ENCODE measurements at places on chromosomes 11 and 22. TPM values are rescaled to one million over a fixed set of nuclear protein-coding genes. Genes with fewer than 3 reads are reported as not detected.

SNAP29 gene
- 20.4 TPM for total RNA-seq

GRCh38 chr11:112620621-112621394 is 340.4 kb upstream of the NCAM1 start:
- DNase-seq: no peak

- no peak for DNase-seq
Measured at GRCh38 chr11:2395211-2395730, 5.3 kb upstream of the TSSC4 start.

SMTNL1 gene
- not detected for total RNA-seq

GRCh38 chr11:43687120-43687791 is 6.7 kb downstream of the HSD17B12 start:
- DNase-seq: no peak

GRCh38 chr11:13713982-13714381 is 45.5 kb downstream of the FAR1 start:
- DNase-seq: no peak

RRP7A gene
- total RNA-seq: 59.1 TPM
